ENCODE measurements at places on chromosomes 13 and 19. TPM values are rescaled to one million over a fixed set of nuclear protein-coding genes. Genes with fewer than 3 reads are reported as not detected.

The METTL21C gene
- not detected for total RNA-seq

The PRR12 gene
- 59.4 TPM for total RNA-seq

- no peak for DNase-seq
Measured at GRCh38 chr19:1980091-1980808, 35.3 kb downstream of the BTBD2 start.

DNA sequence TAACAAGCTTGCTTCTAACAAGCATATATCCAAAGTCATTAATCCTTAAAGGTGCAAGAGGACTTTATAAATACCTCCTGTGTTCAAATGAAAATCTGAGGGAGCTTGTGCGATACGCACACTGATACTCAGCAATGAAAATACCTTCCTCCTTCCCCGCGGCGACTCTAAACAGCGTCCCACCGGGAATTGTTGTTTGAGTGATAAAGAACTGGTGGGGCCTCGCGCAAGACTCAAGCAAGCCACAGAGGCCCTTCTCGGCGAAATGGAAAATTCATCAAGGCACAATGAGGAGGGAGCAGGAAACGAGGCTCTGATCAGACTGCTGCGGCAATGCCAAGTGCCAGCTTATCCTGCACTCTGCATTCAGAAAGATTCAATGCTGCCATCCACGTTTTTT, 126.7 kb downstream of the ABCC4 start:
- DNase-seq, result no peak

DNA sequence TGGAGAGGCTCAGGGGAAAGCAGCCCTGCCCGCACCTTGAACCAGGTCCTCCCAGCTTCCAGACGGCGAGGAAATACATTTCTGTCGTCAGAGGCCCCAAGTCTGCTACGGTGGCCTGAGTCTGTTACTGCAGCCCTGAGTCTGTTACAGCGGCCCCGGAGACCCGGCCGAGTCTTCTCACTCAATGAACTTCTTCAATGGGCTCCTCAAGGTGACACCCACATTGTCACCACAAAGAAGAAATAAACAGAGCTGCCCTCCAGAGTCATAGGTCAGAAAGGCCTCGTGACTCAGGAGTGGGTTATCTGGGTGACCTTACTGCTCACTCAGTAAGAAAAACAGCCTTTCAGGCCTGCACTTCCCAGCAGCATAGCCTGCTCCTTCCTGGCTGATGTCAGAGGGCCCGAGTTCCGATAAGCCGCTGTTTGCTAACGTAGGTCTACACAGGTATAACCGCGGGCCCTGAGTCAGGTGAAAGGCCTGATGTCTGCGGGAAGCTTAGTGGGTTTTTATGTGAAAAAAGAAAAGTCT, 66.9 kb upstream of the TM9SF2 start:
- no peak for DNase-seq

The KIR2DL3 gene
- total RNA-seq, result not detected

The ATP4B gene
- not detected for total RNA-seq

The PSG11 gene
- not detected for total RNA-seq

GRCh38 chr19:57665261-57665806, 3.4 kb upstream of the ZSCAN4 start:
- DNase-seq, result no peak

DNA sequence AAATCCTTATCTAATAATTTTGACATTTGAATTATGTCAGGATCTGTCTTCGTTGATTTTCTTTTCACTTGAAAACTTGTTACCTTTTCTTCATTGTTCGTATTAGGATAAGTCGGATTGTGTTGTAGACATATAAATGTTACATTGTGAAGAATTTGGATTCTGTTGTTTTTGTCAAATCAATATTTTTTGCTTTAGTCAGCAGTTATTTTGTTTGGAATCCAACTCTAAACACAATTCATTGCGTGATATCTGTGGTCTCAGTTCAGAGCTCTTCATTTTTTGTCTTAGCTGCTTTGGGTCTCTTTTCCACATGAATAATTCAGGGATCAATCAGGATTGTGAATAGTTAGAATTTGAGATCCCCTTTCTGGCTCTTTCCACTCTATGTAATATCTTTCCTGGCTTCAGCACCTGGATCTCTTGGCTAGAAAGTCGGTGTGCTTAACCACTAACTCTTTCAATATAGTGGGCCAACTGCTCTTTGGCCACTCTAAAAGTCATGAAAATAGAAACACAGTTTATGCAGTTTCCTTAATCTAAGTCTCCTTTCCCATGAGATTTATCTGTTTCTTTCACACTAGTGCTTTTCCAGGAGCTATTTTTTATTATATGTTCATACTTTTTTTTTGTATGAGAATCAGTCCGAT, 2494.2 kb upstream of the PCDH20 start:
- DNase-seq, result no peak

The SHISA7 gene
- total RNA-seq, result 1.0 TPM

DNA sequence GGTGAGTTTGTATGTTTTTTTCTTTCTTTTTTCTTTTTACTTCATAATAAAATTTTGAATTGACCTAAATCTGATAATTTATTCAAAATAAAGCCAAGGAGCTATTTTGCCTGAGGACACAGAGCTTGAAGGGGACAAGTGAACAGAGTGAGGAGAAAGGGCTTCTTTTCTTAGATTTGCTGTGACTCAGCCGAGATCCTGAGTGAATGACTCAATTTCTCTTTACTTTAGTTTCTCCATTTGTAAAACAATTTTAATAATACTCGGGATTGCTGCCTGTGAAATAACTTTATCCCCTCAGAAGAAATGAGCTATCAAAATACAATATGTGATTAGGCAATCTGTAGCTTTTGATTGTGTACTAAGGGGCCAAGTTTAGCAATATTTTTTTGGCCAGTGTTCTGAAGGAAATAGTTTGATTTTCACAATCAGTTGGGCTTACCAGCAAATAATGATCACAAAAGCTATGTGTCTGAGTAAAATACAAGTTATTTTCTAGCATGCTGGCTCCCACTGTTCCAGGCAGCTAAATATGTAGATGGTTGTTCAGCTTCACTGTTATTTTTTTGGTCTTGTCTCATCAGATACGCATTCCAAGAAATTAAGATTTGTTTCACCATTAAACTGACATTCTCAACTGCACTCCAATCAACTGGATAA, 437.5 kb downstream of the FGF9 start:
- no peak for DNase-seq
